ENCODE measurements at places on chromosomes 13 and 19.

DNA sequence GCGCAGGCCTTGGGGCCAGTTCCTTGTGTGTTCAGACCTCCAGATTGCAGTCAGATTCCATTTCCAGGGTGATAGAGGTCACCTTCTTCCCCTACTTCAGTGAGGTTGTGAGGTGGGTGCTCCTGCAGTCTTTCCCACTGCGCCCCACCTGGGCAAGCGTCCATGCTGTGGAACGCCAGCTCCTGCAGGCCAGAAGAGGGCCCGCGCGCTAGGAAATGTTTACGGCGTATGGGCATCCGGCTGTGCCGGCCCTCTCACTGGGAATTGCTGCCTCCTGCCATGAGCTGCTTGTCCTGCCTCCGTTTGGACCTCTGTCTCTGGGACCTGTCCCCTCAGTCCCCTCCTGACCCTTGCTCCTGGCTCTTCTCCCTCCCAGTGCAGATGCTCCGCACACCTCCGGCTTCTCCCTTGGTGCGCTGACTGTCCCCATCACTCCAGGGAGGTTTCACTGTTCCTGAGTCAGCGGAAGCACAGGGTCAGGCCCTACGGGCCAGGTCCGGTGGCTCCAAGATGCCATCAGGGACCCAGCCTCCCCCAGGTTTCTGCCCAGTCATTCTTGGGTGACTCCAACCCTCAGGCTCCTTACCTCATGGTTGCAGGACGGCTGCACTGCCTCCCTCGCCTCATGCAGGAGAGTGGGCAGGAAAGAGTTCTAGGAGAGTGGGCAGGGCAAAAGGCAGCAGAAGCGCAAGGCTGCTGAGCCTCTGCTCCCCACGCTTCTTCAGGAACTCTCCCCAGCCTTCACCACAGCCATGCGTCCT is 56.6 kb downstream of the SMARCA4 start:
- DNase-seq = no peak

DNA sequence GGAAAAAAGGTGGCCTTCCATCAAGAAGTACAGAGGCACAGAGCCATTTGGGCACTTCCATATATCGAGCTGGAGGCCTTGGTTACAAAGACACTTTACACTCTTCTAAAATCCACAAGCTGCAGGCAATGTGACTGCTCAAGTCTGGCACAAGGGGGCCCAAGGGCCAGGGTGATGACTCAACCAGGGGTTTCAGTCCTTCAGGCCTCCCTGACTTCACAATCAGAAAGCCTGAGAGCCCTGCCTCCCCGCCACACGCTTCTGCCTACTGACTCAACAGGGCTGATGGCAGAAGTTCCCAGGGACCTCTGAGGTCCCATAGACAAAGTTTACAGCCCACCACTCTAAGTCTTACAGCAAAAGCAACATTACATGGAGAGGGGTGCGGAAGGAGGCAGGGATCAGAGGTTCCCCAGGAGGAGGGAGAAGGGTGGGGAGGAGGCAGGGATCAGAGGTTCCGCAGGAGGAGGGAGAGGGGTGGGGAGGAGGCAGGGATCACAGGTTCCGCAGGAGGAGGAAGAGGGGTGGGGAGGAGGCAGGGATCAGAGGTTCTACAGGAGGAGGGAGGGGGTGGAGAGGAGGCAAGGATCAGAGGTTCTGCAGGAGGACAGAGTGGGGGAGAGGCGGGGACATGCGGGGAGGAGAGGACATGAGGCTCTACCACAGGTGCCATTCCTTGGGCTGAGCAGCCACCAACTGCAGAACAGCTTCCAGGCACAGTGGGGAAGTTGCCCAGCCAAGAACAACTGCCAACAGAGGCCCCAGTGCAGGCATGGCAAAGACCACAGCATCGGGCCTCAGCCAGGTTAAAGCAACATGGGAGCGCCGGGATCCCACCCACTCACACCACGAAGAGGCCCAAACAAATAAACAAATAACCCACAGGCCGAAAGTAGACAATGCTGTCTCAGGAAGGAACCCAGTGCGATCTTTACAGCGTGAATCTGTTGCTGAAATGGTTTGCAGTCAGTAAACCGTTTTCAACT is 52.0 kb downstream of the SLC7A1 start:
- peak; percentile 38 for DNase-seq

- DNase-seq = no peak
Measured at GRCh38 chr19:10201176-10201575, 6.4 kb upstream of the DNMT1 start.

GRCh38 chr13:25217023-25217885 is 45.2 kb upstream of the AMER2 start:
- no peak for DNase-seq

GRCh38 chr13:95117092-95117491 is 184.2 kb downstream of the ABCC4 start:
- no peak for DNase-seq
